Suprapubic skin (tissue), 4 donors: ENCODE measurements at places on chromosomes 11 and 22. TPM values are rescaled to one million over a fixed set of nuclear protein-coding genes. Genes with fewer than 3 reads are reported as not detected.

The BARX2 gene
- total RNA-seq: 18.0 TPM

The DRD2 gene
- not detected for total RNA-seq

The OVOL1 gene
- 196 TPM for total RNA-seq

The CYB5R2 gene
- 30.7 TPM for total RNA-seq

The SYT8 gene
- total RNA-seq: 179 TPM

The NRXN2 gene
- total RNA-seq: 0.72 TPM

DNA sequence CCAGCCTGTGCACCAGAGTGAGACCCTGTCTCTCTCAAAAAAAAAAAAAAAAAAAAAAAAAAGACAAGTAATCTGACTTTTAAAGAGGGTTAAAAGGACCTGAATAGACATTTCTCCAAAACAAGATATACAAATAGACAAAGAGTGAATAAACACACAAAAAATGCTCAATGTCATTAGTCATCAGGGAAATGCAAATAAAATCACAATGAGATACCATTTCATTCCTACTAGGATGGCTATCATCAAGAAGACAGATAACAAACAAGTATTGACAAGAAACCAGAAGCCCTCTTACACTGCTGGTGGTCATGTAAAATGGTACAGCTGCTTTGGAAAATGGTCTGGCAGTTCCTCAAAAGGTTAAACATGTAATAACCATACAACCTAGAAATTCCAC is 4.1 kb downstream of the RIC3 start:
- H3K36me3 ChIP-seq: no peaks in the 10 kb centered on the region
- H3K27me3 ChIP-seq: peaks cover 8% of the 10 kb centered on the region
- no peak for DNase-seq
- no peak overlapping the region for H3K27ac ChIP-seq
- H3K4me1 ChIP-seq: peaks cover 16% of the 10 kb centered on the region

- H3K4me1 ChIP-seq: peaks cover 7% of the 10 kb centered on the region
- H3K27me3 ChIP-seq: no peaks in the 10 kb centered on the region
- DNase-seq: no peak
- no peak overlapping the region for H3K4me3 ChIP-seq
Measured at GRCh38 chr11:33669598-33670249, 30.9 kb downstream of the C11orf91 start.

DNA sequence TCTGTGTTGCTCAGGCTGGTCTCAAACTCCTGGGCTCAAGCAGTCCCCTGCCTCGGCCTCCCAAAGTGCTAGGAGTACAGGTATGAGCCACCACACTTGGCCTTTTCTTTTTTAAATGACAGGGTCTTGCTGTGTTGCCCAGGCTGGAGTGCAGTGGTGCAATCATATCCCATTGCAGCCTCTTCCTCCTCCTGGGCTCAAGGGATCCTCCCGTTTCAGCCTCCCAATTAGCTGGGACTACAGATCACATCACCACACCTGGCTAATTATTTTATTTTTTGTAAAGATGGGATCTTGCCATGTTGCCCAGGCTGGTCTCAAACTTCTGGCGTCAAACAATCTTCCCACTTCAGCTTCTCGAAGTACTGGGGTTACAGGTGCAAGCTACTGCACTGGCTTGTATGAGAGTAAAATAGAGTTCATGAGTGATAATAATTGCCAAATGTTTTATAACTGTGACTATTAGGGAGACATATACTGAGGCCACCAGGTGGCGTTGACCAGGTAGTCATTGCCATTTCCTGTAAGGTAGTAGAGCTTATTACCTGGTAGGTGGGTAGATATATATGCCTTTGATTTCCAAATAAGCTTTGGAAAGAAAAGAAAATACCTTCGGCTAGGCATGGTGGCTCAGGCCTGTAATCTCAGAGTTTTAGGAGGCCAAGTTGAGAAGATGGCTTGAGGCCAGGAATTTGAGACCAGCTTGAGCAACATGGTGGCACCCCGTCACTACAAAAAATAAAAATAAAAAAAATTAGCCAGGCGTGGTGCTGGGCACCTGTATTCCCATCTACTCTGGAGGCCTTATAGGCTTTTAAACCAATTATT is 5.4 kb downstream of the FDX1 start:
- H3K36me3 ChIP-seq: peaks cover 4% of the 10 kb centered on the region
- no peaks in the 10 kb centered on the region for H3K27me3 ChIP-seq
- H3K4me3 ChIP-seq: no peak overlapping the region
- no peak overlapping the region for H3K27ac ChIP-seq
- peaks cover 51% of the 10 kb centered on the region for H3K4me1 ChIP-seq

- no peaks in the 10 kb centered on the region for H3K4me1 ChIP-seq
- no peak overlapping the region for H3K4me3 ChIP-seq
- no peaks in the 10 kb centered on the region for H3K36me3 ChIP-seq
- H3K27ac ChIP-seq: peak overlapping the region; percentile 40
- no peak for DNase-seq
Measured at GRCh38 chr22:41028841-41029240, 63.6 kb upstream of the EP300 start.

- no peaks in the 10 kb centered on the region for H3K36me3 ChIP-seq
- DNase-seq: no peak
- no peaks in the 10 kb centered on the region for H3K4me1 ChIP-seq
- H3K27ac ChIP-seq: no peak overlapping the region
Measured at GRCh38 chr22:38834215-38834953, 9.4 kb downstream of the NPTXR start.

- H3K4me1 ChIP-seq: peaks cover 10% of the 10 kb centered on the region
- no peak overlapping the region for H3K4me3 ChIP-seq
- DNase-seq: no peak
- peaks cover 36% of the 10 kb centered on the region for H3K36me3 ChIP-seq
Measured at GRCh38 chr22:17882162-17882561, 107.9 kb upstream of the BID start.

DNA sequence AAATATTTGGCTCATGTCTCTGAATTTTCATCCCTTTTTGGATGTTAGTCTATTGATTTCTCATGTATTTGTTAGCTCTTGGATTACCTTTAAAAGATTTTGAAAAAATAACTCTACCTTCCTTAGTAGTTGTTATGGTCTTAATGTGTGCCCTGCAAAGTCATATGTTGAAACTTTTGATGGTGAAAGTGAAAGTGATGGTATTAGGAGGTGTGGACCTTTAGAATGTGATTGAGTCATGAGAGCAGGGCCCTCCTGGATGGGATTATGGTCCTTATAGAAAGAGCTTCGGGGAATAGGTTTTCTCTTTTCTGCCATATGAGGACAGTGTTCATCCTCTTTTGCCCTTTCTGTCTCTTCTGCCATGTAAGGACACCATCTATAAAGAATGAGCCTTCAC is 33.6 kb upstream of the MPPED2 start:
- DNase-seq: no peak
- H3K27me3 ChIP-seq: no peaks in the 10 kb centered on the region
- no peak overlapping the region for H3K4me3 ChIP-seq
- H3K27ac ChIP-seq: no peak overlapping the region
- no peaks in the 10 kb centered on the region for H3K4me1 ChIP-seq
- no peaks in the 10 kb centered on the region for H3K36me3 ChIP-seq

- H3K36me3 ChIP-seq: peaks cover 35% of the 10 kb centered on the region
- no peaks in the 10 kb centered on the region for H3K27me3 ChIP-seq
- H3K27ac ChIP-seq: no peak overlapping the region
- no peak for DNase-seq
Measured at GRCh38 chr11:46421257-46421880, 29.8 kb upstream of the CHRM4 start.

GRCh38 chr11:124440608-124441007 is 4.9 kb downstream of the OR8B8 start:
- H3K36me3 ChIP-seq: no peaks in the 10 kb centered on the region
- H3K4me3 ChIP-seq: no peak overlapping the region
- H3K27ac ChIP-seq: no peak overlapping the region
- DNase-seq: no peak

GRCh38 chr22:43846966-43847365 is 15.3 kb downstream of the SULT4A1 start:
- peaks cover 39% of the 10 kb centered on the region for H3K27me3 ChIP-seq
- no peak overlapping the region for H3K4me3 ChIP-seq
- H3K4me1 ChIP-seq: no peaks in the 10 kb centered on the region
- H3K36me3 ChIP-seq: no peaks in the 10 kb centered on the region

DNA sequence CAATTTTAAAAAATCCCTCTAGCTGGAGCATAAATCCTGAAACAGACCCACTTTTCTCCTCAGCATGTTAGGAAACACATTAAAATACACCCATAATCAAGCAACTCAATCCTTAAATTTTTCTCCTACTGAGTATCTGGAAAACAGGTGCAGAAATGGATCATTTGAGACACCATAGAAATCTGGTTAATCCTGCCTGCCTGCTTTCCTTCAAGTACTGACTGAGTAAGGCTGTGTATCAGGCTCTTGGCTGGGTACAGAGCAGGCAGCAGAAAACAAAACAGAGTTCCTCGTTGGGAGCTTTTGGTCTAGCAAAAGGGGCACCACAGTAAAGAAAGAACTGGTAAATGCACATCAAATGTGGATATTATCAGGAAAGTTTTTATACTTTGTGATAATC is 1.9 kb downstream of the KCNQ1OT1 start:
- no peaks in the 10 kb centered on the region for H3K36me3 ChIP-seq
- H3K4me3 ChIP-seq: peak overlapping the region; percentile 63
- H3K27me3 ChIP-seq: no peaks in the 10 kb centered on the region

DNA sequence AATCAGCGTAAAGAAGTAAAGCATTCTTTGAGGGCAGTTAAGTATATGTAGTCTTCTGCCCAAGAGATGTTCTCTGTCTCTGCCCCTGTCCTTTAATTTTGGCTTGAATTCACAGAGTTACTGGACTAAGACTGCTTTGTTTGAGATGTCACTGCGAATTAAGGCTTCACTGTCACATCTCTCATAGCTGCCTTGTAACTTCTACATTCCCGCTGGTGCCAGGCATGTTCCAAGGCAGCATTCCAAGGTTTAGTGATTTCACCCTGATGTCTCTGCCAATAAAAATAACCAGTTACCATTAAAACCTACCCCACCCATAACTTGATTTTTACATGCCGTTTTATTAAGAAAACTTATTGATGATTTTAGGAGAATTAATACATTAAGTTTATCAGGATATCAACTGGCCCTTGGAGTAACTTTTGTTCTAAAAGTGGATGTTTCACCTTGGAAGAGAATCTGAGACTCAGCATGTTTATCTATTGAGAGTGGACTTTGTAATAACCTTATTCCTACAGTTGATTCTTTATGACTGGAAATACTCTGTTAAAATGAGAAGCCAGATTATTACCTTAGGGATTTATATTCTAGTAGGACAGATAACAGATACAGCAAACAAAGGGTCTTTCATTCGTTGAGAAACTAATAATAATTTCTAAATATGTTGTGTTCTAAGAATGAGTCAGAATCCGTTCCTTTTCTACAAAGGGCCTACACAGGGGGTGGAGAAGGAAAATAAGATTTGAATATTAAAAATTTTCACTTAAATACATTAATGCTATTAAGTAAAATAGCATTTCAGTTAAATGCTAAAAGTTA is 110.2 kb downstream of the UVRAG start:
- H3K4me3 ChIP-seq: no peak overlapping the region
- no peaks in the 10 kb centered on the region for H3K27me3 ChIP-seq
- H3K27ac ChIP-seq: peak overlapping the region; percentile 11
- no peaks in the 10 kb centered on the region for H3K36me3 ChIP-seq
- DNase-seq: no peak

- H3K27me3 ChIP-seq: no peaks in the 10 kb centered on the region
- peaks cover 25% of the 10 kb centered on the region for H3K36me3 ChIP-seq
- H3K4me1 ChIP-seq: peaks cover 50% of the 10 kb centered on the region
- no peak overlapping the region for H3K4me3 ChIP-seq
Measured at GRCh38 chr11:62835336-62835735, 2.7 kb upstream of the TEX54 start.

DNA sequence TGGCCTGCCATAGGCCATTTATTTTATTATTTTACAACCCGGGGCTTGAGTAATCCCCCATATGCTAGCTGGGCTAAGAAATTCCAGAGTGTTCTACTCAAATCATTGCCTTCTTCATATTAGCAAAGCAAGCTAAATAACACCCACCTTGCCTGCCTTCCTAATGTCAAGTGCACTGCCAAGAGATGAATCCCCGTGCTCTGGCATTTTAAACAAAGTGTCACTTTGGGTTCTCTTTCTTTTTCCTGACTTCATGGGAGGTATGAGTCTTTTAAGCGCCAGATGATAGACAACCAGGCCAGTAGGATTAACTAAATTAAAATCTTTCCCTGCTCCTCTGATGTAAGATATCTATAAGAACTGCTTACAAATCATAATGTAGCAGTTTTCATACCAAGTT is 4.5 kb downstream of the MPPED2 start:
- no peak overlapping the region for H3K4me3 ChIP-seq
- no peaks in the 10 kb centered on the region for H3K36me3 ChIP-seq
- no peak for DNase-seq
- peaks cover 41% of the 10 kb centered on the region for H3K27me3 ChIP-seq
- H3K4me1 ChIP-seq: peaks cover 31% of the 10 kb centered on the region

- peaks cover 43% of the 10 kb centered on the region for H3K4me1 ChIP-seq
- H3K27me3 ChIP-seq: no peaks in the 10 kb centered on the region
- peak within 1 kb of the TSS; percentile 83 for H3K27ac ChIP-seq
- peak; percentile 68 for DNase-seq
Measured at GRCh38 chr22:37187891-37188761, at the start of gene C1QTNF6. C1QTNF6 (minus strand) TSS chr22:37188247; CDS start chr22:37188213, 34 bp downstream.

- no peak overlapping the region for H3K27ac ChIP-seq
- peak; percentile 70 for DNase-seq
- peaks cover 10% of the 10 kb centered on the region for H3K27me3 ChIP-seq
- H3K4me3 ChIP-seq: no peak overlapping the region
- peaks cover 22% of the 10 kb centered on the region for H3K4me1 ChIP-seq
Measured at GRCh38 chr11:2531987-2532703, 87.3 kb downstream of the KCNQ1 start.

DNA sequence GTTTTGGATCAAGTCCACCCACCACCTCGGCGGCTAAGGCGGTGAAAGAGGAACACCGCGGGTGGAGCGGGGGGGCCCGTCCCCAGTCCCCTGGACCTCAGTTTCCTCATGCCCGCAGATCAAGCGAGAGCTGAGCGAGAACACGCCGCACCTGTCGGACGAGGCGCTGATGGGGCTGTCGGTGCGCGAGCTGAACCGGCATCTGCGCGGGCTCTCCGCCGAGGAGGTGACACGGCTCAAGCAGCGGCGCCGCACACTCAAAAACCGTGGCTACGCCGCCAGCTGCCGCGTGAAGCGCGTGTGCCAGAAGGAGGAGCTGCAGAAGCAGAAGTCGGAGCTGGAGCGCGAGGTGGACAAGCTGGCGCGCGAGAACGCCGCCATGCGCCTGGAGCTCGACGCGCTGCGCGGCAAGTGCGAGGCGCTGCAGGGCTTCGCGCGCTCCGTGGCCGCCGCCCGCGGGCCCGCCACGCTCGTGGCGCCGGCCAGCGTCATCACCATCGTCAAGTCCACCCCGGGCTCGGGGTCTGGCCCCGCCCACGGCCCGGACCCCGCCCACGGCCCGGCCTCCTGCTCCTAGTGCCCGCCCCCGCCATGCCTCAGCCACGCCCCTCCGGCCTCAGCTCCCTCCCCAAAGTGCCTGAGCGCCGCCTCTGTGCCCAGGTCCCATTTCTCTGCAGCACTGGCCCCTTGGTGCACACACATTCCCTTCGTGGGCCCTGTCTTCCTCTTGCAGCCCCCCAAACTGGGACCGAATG is 12.7 kb downstream of the MAFF start:
- peak overlapping the region; percentile 28 for H3K4me3 ChIP-seq
- no peaks in the 10 kb centered on the region for H3K27me3 ChIP-seq
- peaks cover 3% of the 10 kb centered on the region for H3K36me3 ChIP-seq
- peak overlapping the region; percentile 49 for H3K27ac ChIP-seq
- H3K4me1 ChIP-seq: peaks cover 34% of the 10 kb centered on the region

GRCh38 chr11:100966366-100966765 is 163.2 kb downstream of the PGR start:
- H3K36me3 ChIP-seq: peaks cover 49% of the 10 kb centered on the region
- no peaks in the 10 kb centered on the region for H3K27me3 ChIP-seq
- DNase-seq: no peak
- H3K27ac ChIP-seq: no peak overlapping the region
